ENCODE measurements at places on chromosomes 2 and 18. TPM values are rescaled to one million over a fixed set of nuclear protein-coding genes. Genes with fewer than 3 reads are reported as not detected.

SPC25 gene
- 12.9 TPM for total RNA-seq

HOXD12 gene
- total RNA-seq: not detected

NR4A2 gene
- total RNA-seq: 0.34 TPM

NT5C1B gene
- not detected for total RNA-seq

HOXD13 gene
- total RNA-seq: not detected

DYTN gene
- not detected for total RNA-seq

FLACC1 gene
- total RNA-seq: not detected

SERPINB3 gene
- not detected for total RNA-seq

DPP4 gene
- 5.9 TPM for total RNA-seq

RSAD2 gene
- total RNA-seq: not detected

PPP3R1 gene
- 14.1 TPM for total RNA-seq

LIMS3 gene
- 1.2 TPM for total RNA-seq

PDCD1 gene
- total RNA-seq: not detected

DUSP19 gene
- 1.2 TPM for total RNA-seq

INPP5D gene
- 0.15 TPM for total RNA-seq

CXCR1 gene
- total RNA-seq: not detected

GAREM2 gene
- total RNA-seq: 0.45 TPM

PLEKHA3 gene
- 2.7 TPM for total RNA-seq

All from bronchus fibroblast of lung (primary cell).